ENCODE measurements at places on chromosomes 11 and 22. TPM values are rescaled to one million over a fixed set of nuclear protein-coding genes. Genes with fewer than 3 reads are reported as not detected.

Gene ADAMTS15
- total RNA-seq: 24.5 TPM

Gene CABP4
- total RNA-seq: 6.3 TPM

Gene DCHS1
- total RNA-seq: 84.2 TPM

Gene THAP12
- total RNA-seq: 66.6 TPM

Gene KRTAP5-7
- not detected for total RNA-seq

Gene BAIAP2L2
- total RNA-seq: 0.16 TPM

Gene MUC5AC
- 0.16 TPM for total RNA-seq

Gene SLC25A17
- total RNA-seq: 27.3 TPM

Gene BRSK2
- 50.6 TPM for total RNA-seq

Gene MS4A4E
- total RNA-seq: 0.49 TPM

Gene PTPRCAP
- 0.71 TPM for total RNA-seq

Gene C11orf21
- 1.3 TPM for total RNA-seq

Gene TMEM121B
- 7.1 TPM for total RNA-seq

Gene ACRV1
- not detected for total RNA-seq

Gene RAB39A
- 16.5 TPM for total RNA-seq

Gene RAB36
- total RNA-seq: 8.3 TPM

Gene AQP11
- total RNA-seq: 7.9 TPM

Gene PKNOX2
- 9.7 TPM for total RNA-seq

Gene TMPRSS4
- 7.7 TPM for total RNA-seq

Gene RIC8A
- 81.7 TPM for total RNA-seq

Gene APLNR
- 42.7 TPM for total RNA-seq

Gene SUSD2
- total RNA-seq: 2.6 TPM

Gene PKP3
- 5.5 TPM for total RNA-seq

Gene SEPTIN3
- 47.3 TPM for total RNA-seq

Gene KCTD14
- total RNA-seq: 2.7 TPM

Gene PDE2A
- 16.2 TPM for total RNA-seq

Gene PKDREJ
- 0.05 TPM for total RNA-seq

Gene RAG2
- total RNA-seq: 0.49 TPM

All from camera-type eye (tissue), 1 donor.